Activated T-cell treated with anti-CD3 and anti-CD28 coated beads, Interleukin-2, amount 50 U/mL, for 72 hours (primary cell): ENCODE measurements at places on chromosomes 11 and 22. TPM values are rescaled to one million over a fixed set of nuclear protein-coding genes. Genes with fewer than 3 reads are reported as not detected.

GRCh38 chr22:43014316-43014868, 557 bp downstream of the PACSIN2 start:
- peak overlapping the region; percentile 88 for H3K27ac ChIP-seq
- no peaks in the 10 kb centered on the region for H3K36me3 ChIP-seq
- H3K4me1 ChIP-seq: peaks cover 22% of the 10 kb centered on the region
- H3K4me3 ChIP-seq: peak overlapping the region; percentile 97

DNA sequence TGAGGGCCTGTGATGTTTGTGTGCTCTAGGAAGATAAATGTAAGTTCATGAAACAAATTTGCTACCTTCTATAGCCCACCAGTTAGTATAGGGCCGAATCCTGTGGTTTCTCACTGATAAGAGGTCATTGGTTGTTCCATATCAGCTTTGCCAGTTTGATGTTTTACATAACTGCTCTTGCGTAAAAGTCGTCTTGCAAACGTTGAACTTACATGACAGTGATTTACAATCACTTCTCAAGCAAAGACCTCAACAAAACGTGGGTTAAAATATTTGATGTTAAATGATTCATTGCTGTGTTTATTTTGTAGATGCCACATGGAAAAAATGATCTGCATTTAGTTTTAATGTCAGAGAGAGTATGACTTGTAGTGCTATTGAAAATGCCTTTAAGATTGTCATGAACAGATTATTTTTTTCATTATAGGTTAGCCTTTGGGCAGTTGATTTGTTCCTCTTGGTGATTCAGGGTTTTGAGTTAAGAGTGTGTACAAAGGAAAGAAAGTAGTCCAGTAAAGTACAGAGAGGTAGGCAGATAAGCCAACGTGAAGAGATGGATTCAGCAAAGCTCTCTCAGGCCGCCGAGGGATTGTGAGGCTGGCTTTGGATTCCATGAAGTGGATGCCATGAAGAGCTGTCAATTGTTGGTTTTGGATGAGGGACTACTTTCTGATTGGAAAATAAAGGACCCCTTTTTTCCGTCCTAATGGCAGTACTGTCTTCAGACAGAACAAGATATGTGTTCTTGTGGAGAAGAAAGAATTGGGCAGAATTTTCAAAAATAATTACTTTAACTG, 2.6 kb downstream of the EWSR1 start:
- no peaks in the 10 kb centered on the region for H3K27me3 ChIP-seq
- peaks cover 47% of the 10 kb centered on the region for H3K36me3 ChIP-seq
- no peak for DNase-seq
- H3K4me1 ChIP-seq: peaks cover 81% of the 10 kb centered on the region

DNA sequence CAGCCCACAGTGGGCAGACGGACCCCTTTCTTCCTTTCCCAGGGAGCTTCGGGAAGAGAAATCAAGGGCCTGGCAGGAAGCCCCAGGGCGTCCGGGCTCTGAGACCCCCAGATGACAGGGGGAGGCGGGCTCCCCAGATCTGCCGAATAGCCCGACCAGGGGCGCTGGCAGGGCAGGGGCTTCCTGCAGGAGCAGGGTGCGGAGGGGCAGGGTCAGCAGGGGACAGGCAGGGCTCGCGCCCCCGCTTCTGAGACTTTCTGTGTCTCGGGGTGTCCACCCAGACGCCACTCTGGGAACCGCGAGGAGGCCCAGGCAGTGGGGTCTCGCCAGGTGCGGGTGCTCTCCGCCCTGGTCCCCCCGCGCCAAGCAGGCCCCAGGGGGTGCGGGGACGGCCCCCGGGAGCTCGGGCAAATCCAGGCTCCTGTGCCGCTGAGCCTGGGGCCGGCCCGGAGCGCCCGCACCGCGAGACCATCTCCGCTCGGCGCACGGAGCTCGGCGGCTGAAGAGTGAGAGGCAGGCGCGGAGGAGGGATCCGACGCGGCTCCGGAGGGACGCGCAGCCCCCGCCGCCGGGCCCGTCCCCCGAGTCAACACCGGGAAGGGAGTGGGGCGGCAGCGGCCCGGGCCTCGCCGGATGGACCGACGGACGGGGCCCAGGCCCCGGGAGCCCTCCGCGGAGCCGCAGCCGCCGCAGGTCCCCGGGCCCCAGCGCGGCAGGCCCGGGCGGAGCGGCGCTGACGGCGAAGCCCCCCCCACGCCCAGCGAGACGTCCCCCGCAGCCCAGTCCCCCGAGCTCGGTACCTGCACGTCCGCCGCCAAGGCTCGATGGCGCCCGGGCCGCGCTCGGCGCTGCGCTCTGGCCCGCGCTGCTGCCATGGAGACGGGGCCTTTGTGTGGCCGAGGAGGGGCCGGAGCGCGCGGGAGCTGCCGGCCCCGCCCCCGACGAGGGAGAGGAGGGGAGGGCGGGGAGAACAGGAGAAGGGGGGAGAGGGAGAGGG, at the start of gene PLXNB2:
TSS of gene PLXNB2 (minus strand) at position 894 of the 997 bp plus-strand sequence. CDS start 17,062 bp downstream, outside the sequence.
- peaks cover 6% of the 10 kb centered on the region for H3K27me3 ChIP-seq
- peak; percentile 39 for DNase-seq
- H3K27ac ChIP-seq: no peak within 1 kb of the TSS
- peak within 1 kb of the TSS; percentile 75 for H3K4me3 ChIP-seq
- H3K36me3 ChIP-seq: no peaks in the 10 kb centered on the region

DNA sequence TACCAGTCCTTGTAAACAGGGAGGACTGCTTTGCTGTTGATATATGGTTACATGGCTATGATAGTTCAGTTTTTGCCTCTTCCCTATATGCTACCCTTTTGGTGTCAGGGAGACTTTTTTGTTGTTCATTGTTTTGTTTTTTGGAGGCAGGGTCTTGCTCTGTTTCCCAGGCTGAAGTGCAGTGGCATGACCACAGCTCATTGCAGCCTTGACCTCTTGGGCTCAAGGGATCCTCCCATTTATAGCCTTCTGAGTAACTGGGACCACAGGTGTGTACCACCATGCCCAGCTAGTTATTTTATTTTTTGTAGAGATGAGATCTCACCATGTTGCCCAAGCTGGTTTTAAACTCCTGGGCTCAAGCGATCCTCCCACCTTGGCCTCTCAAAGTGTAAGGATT, 38.6 kb upstream of the SPTBN2 start:
- DNase-seq: no peak
- H3K36me3 ChIP-seq: no peaks in the 10 kb centered on the region
- no peaks in the 10 kb centered on the region for H3K27me3 ChIP-seq
- no peaks in the 10 kb centered on the region for H3K4me1 ChIP-seq

The LYVE1 gene
- not detected for total RNA-seq

The TRIM6 gene
- total RNA-seq: not detected

The SLC25A18 gene
- not detected for total RNA-seq

The C11orf87 gene
- not detected for total RNA-seq

The TECTA gene
- total RNA-seq: 0.34 TPM

GRCh38 chr11:128341280-128342248, 245.8 kb downstream of the ETS1 start:
- no peaks in the 10 kb centered on the region for H3K27me3 ChIP-seq
- H3K4me3 ChIP-seq: peak overlapping the region; percentile 52
- H3K27ac ChIP-seq: peak overlapping the region; percentile 85
- H3K36me3 ChIP-seq: peaks cover 4% of the 10 kb centered on the region

GRCh38 chr11:27388869-27389268, 25.9 kb upstream of the CCDC34 start:
- no peak overlapping the region for H3K4me3 ChIP-seq
- no peak for DNase-seq
- peaks cover 7% of the 10 kb centered on the region for H3K4me1 ChIP-seq
- peaks cover 7% of the 10 kb centered on the region for H3K27me3 ChIP-seq
- H3K36me3 ChIP-seq: no peaks in the 10 kb centered on the region

- H3K4me3 ChIP-seq: no peak overlapping the region
- H3K4me1 ChIP-seq: no peaks in the 10 kb centered on the region
- no peaks in the 10 kb centered on the region for H3K36me3 ChIP-seq
- no peak for DNase-seq
- H3K27me3 ChIP-seq: no peaks in the 10 kb centered on the region
Observed at GRCh38 chr22:44365832-44366231, 53.1 kb upstream of the SHISAL1 start.

The FAT3 gene
- not detected for total RNA-seq

DNA sequence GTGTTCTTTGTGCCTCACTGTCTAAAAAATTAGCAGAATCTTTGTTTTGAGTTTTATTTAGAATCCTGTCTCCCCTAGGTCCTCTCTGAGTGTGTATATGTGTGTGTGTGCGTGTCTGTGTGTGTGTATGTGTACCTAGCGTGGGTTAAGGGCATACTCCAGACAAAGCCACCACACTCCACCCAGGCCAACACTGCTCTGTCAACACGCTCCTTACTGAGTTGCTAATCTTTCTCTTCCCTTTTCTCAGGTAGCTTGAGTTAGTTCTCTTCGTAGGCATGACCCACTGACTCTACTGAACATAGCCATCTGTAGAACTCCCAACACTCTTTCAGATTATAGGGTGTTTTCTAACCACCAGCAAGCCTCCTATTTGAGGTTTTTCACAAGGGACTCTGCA, 131.1 kb downstream of the LRRC4C start:
- peaks cover 2% of the 10 kb centered on the region for H3K36me3 ChIP-seq
- H3K4me1 ChIP-seq: no peaks in the 10 kb centered on the region
- H3K4me3 ChIP-seq: no peak overlapping the region
- DNase-seq: no peak
- no peaks in the 10 kb centered on the region for H3K27me3 ChIP-seq
- H3K27ac ChIP-seq: no peak overlapping the region

DNA sequence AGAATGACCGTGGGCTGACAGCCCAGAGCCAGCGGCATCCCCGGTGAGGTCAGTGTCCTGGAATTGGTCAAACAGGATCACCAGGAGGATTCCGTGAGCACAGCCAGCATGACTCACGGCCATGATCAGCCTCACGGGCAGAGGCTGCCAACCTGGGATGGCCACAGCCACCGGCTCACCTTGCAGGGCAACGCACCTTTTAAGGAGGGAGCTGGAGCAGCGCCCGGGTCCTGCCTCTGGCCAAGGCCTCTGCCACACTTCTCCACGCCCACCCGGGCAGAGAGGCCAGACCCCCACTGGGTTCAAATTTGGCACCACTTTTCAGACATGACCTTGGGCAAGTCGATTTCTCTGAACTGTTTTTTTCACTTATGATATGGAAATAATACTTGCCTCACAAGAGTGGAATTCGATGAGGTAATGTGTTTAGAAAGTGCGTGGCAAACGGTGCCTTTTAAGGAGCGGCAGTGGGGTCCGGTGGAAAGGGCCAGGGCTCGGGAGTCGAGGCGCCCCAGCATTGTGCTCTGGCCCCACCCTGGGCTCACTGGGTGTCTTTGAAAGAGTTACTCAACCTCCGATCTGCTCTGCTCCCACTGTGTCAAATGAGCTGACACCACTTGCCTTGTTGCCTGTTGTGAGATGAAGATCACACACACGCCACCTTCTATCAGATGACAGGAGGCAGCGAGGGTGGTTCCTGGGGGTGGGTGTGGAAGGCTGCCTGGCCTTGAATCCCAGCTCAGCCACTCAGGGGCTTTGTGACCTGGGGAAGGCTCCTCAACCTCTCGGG, 16.0 kb downstream of the TXN2 start:
- H3K27ac ChIP-seq: no peak overlapping the region
- H3K36me3 ChIP-seq: no peaks in the 10 kb centered on the region
- peaks cover 39% of the 10 kb centered on the region for H3K4me1 ChIP-seq
- H3K27me3 ChIP-seq: no peaks in the 10 kb centered on the region
- H3K4me3 ChIP-seq: no peak overlapping the region

DNA sequence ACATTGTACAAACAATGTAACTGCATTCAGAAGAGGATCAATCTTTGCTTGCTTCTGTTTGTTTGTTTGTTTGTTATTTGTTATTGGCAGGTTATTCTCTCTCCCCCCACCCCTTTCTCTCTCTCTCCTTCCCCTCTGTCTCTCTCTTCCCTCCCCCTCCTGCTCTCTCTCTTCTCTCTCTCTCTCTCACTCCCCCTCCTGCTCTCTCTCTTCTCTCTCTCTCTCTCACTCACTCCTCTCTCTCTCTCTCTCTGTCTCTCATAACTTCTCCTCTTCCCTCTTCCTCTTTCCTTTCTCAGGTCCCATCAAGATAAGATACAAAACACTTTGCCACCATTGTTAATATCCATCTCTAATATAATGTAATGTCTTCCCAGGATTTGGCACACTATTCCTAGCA, 236.3 kb downstream of the SOX6 start:
- no peak overlapping the region for H3K27ac ChIP-seq
- no peaks in the 10 kb centered on the region for H3K36me3 ChIP-seq
- no peak for DNase-seq
- H3K4me1 ChIP-seq: no peaks in the 10 kb centered on the region

- DNase-seq: peak; percentile 84
- H3K4me1 ChIP-seq: peaks cover 84% of the 10 kb centered on the region
- H3K4me3 ChIP-seq: peak overlapping the region; percentile 97
- peaks cover 20% of the 10 kb centered on the region for H3K36me3 ChIP-seq
Observed at GRCh38 chr11:67271541-67272284, 5.4 kb downstream of the GRK2 start.

DNA sequence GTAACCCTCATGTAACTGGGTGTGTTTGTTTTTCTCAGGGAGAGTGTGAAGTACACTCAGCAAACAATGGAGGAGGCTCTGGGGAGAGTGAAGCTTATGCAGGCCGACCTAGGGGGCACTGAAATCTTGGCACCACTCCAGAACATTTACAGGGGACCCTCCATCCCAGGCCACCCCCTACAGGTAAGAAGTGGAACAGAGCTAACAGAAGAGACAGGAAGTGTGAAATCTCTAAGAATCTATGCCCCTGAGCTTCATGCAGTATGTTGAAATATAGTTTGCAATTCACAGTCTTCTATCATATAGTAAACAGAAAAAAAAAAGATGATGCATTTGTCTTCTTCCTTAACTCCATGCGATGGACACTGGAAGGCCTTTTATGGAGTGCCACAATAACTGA, 8.4 kb downstream of the VWA5A start:
- peak overlapping the region; percentile 9 for H3K27ac ChIP-seq
- H3K27me3 ChIP-seq: no peaks in the 10 kb centered on the region
- H3K4me1 ChIP-seq: no peaks in the 10 kb centered on the region

- no peaks in the 10 kb centered on the region for H3K27me3 ChIP-seq
- no peak overlapping the region for H3K4me3 ChIP-seq
- no peaks in the 10 kb centered on the region for H3K4me1 ChIP-seq
- no peak for DNase-seq
- peaks cover 3% of the 10 kb centered on the region for H3K36me3 ChIP-seq
- no peak overlapping the region for H3K27ac ChIP-seq
Observed at GRCh38 chr11:9943386-9944110, 279.7 kb downstream of the SWAP70 start.

The MMP8 gene
- total RNA-seq: not detected

The MDK gene
- 11.9 TPM for total RNA-seq

The CBLIF gene
- not detected for total RNA-seq

- no peak overlapping the region for H3K27ac ChIP-seq
- peaks cover 2% of the 10 kb centered on the region for H3K36me3 ChIP-seq
- no peaks in the 10 kb centered on the region for H3K27me3 ChIP-seq
- no peak overlapping the region for H3K4me3 ChIP-seq
- DNase-seq: no peak
- H3K4me1 ChIP-seq: peaks cover 11% of the 10 kb centered on the region
Observed at GRCh38 chr11:2694495-2694894, 5.3 kb downstream of the KCNQ1OT1 start.

The PTPN5 gene
- not detected for total RNA-seq

The APOBEC3B gene
- total RNA-seq: 44.7 TPM
